Activated T-cell treated with anti-CD3 and anti-CD28 coated beads, Interleukin-2, amount 50 U/mL, for 4 hours (primary cell): ENCODE measurements at places on chromosomes 6 and 20. TPM values are rescaled to one million over a fixed set of nuclear protein-coding genes. Genes with fewer than 3 reads are reported as not detected.

Gene RPS6KA2
- total RNA-seq = 6.2 TPM

Gene PI3
- not detected for total RNA-seq

Gene SLPI
- 0.95 TPM for total RNA-seq

Gene OPN5
- total RNA-seq = not detected

Gene CYP39A1
- not detected for total RNA-seq

Gene FBXO9
- total RNA-seq = 49.2 TPM

Gene GJA1
- 0.50 TPM for total RNA-seq

Gene ASIP
- total RNA-seq = not detected

Gene SLC35D3
- not detected for total RNA-seq

Gene ARMH2
- not detected for total RNA-seq

Gene ZNF334
- total RNA-seq = 0.49 TPM

Gene BCAS4
- 13.6 TPM for total RNA-seq

Gene RRP36
- 100 TPM for total RNA-seq
